ENCODE measurements at places on chromosomes 4 and X. TPM values are rescaled to one million over a fixed set of nuclear protein-coding genes. Genes with fewer than 3 reads are reported as not detected.

DNA sequence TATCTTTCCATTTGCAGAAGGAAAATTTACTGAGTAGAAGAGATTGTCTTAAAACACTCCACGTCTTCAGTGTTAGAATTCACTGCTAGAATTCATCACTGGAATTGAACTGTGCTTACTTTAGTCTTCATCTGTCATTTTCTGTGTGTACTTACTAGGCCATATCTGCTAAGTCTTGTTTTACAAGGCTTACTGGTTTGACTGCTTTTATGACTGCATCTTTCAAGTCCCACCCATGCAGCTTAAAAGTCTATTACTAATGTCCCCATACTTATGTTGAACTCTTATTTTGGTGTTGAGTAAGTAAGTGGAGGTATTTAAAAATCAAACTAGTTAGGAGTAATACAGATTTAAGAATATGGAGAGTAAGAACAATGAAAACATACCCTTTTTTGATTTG, 14.6 kb downstream of the CLCN3 start:
- H3K36me3 ChIP-seq = peaks cover 41% of the 10 kb centered on the region
- H3K27me3 ChIP-seq = no peaks in the 10 kb centered on the region

GRCh38 chr4:148097801-148098200, 344.4 kb downstream of the NR3C2 start:
- H3K4me1 ChIP-seq = no peaks in the 10 kb centered on the region
- no peaks in the 10 kb centered on the region for H3K27me3 ChIP-seq
- H3K27ac ChIP-seq = no peak overlapping the region
- DNase-seq = no peak
- no peaks in the 10 kb centered on the region for H3K36me3 ChIP-seq

DNA sequence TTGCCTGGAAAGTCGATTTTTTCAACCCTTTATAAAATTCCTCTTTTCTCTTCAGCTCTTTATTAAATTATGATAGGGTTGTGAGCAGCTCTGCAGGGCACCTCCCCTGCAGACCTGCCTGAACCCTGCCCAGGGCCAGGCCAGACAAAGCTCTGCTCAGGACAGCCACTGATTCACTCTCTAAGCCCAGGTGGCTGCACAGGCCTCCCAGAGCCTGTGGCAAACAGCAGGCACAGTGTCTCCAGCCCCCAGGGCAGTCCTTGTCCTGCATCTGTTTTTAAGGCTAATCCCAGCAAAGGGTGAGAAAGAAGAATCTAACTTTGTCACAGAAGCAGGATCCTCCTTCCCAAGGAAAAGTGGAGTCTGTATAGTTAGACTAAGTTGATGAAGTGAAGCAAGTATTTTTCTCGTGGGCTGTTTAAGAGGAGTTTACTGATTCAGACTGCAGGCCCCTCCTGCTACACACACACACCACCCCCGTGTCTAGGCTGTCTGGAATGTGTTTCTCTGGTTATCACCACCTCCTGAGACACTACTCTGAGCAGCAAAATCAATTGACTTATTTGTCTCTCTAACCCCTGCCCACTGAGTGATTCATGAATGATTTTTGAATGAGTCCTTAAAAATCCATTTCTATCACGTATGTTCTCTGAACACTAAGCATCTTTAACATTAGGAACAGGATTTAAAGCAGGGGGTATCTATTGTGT, 101.7 kb downstream of the CHIC2 start:
- peaks cover 6% of the 10 kb centered on the region for H3K36me3 ChIP-seq
- peak overlapping the region; percentile 53 for H3K27ac ChIP-seq
- DNase-seq = no peak

- H3K36me3 ChIP-seq = no peaks in the 10 kb centered on the region
- H3K4me3 ChIP-seq = no peak overlapping the region
- no peak overlapping the region for H3K27ac ChIP-seq
- no peaks in the 10 kb centered on the region for H3K4me1 ChIP-seq
- H3K27me3 ChIP-seq = no peaks in the 10 kb centered on the region
Measured at GRCh38 chr4:55826986-55827385, 7.4 kb downstream of the EXOC1L start.

DNA sequence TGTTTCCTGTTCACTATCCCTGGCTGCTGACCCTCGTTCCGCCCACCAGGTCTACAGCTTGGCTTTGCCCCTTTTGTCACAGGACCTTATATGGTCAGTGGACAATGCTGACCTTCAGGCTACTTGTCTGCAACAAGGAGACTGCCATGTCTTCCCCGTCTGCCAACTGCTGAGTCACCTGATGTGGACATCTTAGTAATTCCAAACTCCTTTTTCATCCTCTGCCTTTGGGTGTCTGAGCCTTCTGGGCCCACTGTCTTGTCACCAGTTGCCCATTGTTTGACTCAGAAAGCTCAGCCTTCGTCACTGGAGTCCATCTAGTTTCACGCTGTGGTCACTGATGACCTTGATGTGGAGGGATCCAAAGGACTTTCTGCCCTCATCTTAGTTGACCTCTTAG, 30.2 kb downstream of the GPRIN3 start:
- H3K4me3 ChIP-seq = no peak overlapping the region
- H3K36me3 ChIP-seq = no peaks in the 10 kb centered on the region
- DNase-seq = peak; percentile 52
- no peaks in the 10 kb centered on the region for H3K27me3 ChIP-seq

DNA sequence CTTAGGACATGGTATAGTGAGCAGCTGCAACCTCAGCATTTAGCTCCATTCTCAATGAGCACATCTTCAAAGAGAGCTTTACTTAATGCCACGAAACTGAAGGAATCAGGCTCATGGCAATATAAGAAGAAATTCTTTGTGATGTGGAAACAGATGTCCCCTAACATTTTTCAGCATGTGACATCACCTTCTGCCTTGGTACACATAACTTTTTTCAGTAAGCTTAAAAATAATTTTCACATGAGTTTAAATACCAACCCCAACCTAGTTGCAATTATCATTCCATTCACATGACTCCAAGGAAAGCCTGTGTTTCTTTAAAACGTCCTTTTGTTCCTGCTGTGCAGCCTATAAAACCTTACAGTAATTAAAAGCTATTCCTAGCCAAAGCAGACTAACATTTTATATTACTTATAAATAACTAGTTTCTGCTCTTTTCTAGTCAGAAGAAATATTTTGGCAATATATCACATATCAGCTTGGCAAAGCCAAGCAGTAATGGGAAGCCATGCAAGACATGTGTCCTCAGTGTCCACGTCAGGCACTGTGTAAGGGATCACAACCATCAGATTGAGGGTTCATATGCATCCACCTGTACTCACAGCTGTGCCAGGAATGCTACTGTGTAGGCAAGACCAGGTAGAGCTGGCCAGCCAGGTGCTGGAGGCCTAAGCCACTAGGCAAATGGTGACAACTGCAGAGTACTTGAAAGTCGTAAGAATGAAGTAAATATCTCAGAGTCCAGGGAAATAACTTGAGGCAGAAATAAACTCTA, 466.6 kb downstream of the INPP4B start:
- H3K4me1 ChIP-seq = peaks cover 41% of the 10 kb centered on the region
- peak overlapping the region; percentile 19 for H3K4me3 ChIP-seq
- H3K27ac ChIP-seq = peak overlapping the region; percentile 44
- DNase-seq = peak; percentile 50
- no peaks in the 10 kb centered on the region for H3K27me3 ChIP-seq
- H3K36me3 ChIP-seq = peaks cover 15% of the 10 kb centered on the region

ZNF630 gene
- total RNA-seq = 2.4 TPM

DNA sequence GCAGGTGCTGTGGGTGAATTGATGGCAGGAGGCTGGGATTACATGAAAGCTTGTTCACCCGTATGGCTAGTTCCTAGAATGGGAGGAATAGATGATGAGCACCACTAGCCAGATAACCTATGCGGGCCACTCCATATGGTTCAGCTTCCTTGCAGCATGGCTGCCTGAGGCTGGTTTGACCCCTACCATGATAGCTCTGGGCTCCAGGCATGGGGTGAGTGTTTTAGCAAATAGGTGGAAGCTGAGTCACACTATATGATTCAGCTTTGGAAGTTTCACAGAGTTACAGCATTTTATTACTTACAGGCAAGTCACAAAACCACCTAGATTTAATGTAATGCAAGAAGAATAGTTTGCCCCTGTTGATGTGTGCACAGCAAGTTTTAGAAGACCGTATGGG, 603.2 kb downstream of the STIM2 start:
- H3K36me3 ChIP-seq = no peaks in the 10 kb centered on the region
- H3K27ac ChIP-seq = peak overlapping the region; percentile 63
- H3K4me3 ChIP-seq = no peak overlapping the region

DNA sequence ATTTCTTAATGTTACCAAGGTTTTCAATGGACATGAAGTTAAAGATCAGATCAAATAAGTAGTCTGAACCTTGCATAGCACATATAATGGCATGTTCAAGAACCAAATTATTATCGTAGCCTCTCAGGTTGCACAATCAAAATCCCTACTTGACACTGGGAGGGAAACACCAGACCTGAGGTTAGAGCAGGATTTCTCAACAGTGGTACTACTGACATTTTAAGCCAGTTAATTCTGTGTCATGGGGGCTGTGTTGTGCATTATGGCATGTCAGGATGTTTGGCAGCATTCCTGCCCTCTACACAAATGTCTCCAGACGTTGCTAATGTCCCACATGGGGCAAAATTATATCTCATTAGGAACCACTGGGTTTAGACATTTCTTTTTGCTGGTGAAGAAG, 20.8 kb downstream of the RLIM start:
- peak; percentile 20 for DNase-seq
- peaks cover 27% of the 10 kb centered on the region for H3K27me3 ChIP-seq
- H3K36me3 ChIP-seq = peaks cover 44% of the 10 kb centered on the region
- H3K4me1 ChIP-seq = no peaks in the 10 kb centered on the region
- H3K27ac ChIP-seq = no peak overlapping the region
- H3K4me3 ChIP-seq = no peak overlapping the region

RPL34 gene
- total RNA-seq = 1,646 TPM

DNA sequence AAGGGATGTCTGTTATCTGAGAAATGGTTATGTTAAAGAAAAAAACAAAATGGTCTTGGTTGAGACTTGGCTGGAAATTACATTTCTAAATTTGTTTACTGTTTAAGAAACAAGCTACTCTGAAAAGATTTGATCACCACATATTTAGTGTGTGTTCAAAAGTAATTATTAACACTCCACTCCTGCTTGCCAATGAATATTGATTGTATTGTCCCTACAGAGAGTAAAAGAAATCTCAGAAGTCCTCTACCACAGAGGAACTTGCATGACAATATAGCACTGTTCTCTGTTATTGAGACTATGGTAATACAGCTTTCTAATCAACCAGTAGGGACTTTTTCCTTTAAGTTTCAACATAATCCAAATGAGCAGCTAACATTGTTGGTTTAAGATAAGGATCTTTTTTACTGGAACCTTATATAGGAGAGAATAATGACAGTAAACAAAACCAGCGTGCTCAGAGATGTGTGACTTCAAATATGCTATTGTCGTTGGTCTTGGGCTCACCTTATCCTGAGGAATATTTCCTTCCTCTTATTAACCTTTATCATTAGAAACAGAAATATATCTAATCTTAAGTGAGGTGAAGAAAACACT, 47.6 kb downstream of the CXCL13 start:
- H3K27me3 ChIP-seq = no peaks in the 10 kb centered on the region
- no peak for DNase-seq
- H3K27ac ChIP-seq = no peak overlapping the region

- H3K36me3 ChIP-seq = peaks cover 76% of the 10 kb centered on the region
- peak overlapping the region; percentile 27 for H3K27ac ChIP-seq
- no peaks in the 10 kb centered on the region for H3K27me3 ChIP-seq
- DNase-seq = no peak
- no peak overlapping the region for H3K4me3 ChIP-seq
Measured at GRCh38 chr4:2958446-2958845, 4.8 kb downstream of the NOP14 start.

DNA sequence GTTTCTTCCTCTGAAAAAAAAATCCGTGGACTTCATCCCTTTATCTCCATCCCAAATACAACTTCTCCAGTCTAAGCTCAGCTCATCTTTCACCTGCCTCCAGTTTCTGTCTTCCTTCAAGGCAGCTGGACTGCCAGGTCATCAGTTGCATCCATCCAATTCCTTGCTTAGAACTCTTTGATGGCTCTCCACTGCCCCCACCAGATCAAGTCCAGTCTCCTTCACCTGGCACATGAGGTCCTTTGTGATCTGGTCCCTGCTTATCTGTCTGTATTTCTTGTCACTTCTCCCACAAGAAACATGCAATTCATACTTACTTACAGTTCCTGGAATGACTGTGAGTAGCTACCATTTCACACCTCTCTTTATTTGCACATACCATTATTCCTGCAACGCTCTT, 33.8 kb downstream of the OTUD6A start:
- DNase-seq = peak; percentile 51
- no peaks in the 10 kb centered on the region for H3K4me1 ChIP-seq
- H3K27me3 ChIP-seq = peaks cover 24% of the 10 kb centered on the region
- no peaks in the 10 kb centered on the region for H3K36me3 ChIP-seq

PFKFB1 gene
- 0.27 TPM for total RNA-seq

SRPX gene
- 9.4 TPM for total RNA-seq

GRCh38 chr4:79455216-79455615, 47.2 kb upstream of the GK2 start:
- H3K27me3 ChIP-seq = peaks cover 36% of the 10 kb centered on the region
- no peak overlapping the region for H3K4me3 ChIP-seq
- no peaks in the 10 kb centered on the region for H3K4me1 ChIP-seq
- DNase-seq = no peak
- no peak overlapping the region for H3K27ac ChIP-seq

DNA sequence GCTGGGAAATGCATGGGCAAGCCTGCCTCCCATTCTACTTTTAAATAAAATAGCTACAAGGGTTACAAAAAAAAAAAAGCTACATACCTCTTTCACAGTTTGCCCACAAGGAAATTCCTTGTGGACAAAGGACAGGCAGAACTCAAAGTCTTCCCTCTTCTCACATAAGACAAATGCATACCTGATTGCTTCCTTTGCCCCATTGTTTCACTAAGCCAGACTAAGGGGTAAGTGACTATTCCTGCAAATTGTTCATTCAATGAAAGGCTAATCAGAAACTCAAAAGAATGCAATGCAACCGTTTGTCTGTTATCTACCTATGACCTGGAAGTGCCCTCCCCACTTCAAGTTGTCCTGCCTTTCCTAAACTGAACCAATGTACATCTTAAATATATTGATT, 780.6 kb downstream of the FAM133A start:
- no peak overlapping the region for H3K27ac ChIP-seq
- no peaks in the 10 kb centered on the region for H3K4me1 ChIP-seq
- no peak overlapping the region for H3K4me3 ChIP-seq
- DNase-seq = no peak
- H3K36me3 ChIP-seq = no peaks in the 10 kb centered on the region
- H3K27me3 ChIP-seq = peaks cover 23% of the 10 kb centered on the region

GRCh38 chrX:151363316-151363715, 33.7 kb upstream of the VMA21 start:
- no peaks in the 10 kb centered on the region for H3K27me3 ChIP-seq

DNA sequence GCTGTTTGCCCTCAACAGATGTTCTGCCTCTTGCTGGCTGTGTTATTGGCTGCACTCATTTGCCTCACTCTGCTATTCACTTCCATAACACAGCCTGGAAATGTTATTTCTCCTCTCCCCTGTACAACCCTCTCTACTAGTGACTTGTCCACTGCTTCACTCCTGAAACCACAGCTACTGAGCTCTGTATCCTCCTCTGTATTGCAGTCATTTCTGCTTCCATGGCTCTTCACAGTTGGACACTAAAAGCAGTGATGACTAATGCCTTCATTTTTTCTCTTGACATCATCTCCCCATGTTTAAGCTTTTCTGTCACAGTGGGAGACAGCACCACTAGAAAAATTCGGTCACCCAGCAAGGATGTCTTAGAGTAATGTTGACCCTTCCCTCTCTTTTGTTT, 123.0 kb upstream of the PPP1R2C start:
- H3K27ac ChIP-seq = no peak overlapping the region
- H3K4me3 ChIP-seq = no peak overlapping the region
- no peak for DNase-seq
- H3K36me3 ChIP-seq = no peaks in the 10 kb centered on the region
- peaks cover 30% of the 10 kb centered on the region for H3K27me3 ChIP-seq

Measured in MCF 10A (cell line).